ENCODE measurements at places on chromosomes 16 and 17.
A peak's percentile ranks its signal among the peaks of the same experiment; 100 is the strongest.

GRCh38 chr17:65561452-65562205 is at the start of gene AXIN2:
TSS of gene AXIN2 (minus strand) at chr17:65561648. CDS start at chr17:65558620, 3,028 bp downstream.
- peak; percentile 94 for DNase-seq

DNA sequence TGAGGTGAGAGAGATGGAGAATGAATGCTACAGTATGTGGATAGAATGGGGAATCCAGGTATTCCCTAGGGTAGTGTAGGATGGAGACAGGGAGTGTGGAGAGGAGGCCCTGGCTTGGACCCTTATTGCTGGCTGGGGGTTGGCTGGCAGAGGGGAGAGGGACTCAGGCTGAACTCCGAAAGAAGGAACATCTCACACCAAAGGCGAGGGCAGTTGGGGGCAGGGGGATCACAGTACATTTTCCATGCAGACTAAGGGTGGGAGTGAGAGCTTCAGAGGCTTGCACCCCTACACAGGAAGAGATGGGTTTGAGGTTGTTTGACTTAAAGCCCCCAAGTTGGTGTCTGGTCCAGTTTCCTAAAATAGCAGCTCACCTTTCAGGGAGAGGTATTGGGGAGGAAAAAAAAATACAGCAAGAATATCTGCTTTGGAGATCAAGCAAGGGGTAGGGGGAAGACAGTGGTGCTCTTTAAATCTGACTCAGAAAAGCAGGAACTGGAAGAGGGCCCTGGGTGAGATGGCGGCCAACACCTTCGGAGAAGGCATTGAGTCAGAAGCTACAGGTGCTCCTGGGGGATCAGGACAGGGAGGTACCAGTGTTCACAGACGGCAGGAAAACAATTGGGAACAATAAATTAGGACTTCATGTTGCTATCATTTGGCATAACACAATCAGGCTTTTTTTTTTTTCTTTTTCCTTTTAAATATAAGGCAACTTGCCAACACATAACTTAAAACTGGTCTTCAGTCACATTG is 12.4 kb downstream of the TRAF4 start:
- no peak for DNase-seq

DNA sequence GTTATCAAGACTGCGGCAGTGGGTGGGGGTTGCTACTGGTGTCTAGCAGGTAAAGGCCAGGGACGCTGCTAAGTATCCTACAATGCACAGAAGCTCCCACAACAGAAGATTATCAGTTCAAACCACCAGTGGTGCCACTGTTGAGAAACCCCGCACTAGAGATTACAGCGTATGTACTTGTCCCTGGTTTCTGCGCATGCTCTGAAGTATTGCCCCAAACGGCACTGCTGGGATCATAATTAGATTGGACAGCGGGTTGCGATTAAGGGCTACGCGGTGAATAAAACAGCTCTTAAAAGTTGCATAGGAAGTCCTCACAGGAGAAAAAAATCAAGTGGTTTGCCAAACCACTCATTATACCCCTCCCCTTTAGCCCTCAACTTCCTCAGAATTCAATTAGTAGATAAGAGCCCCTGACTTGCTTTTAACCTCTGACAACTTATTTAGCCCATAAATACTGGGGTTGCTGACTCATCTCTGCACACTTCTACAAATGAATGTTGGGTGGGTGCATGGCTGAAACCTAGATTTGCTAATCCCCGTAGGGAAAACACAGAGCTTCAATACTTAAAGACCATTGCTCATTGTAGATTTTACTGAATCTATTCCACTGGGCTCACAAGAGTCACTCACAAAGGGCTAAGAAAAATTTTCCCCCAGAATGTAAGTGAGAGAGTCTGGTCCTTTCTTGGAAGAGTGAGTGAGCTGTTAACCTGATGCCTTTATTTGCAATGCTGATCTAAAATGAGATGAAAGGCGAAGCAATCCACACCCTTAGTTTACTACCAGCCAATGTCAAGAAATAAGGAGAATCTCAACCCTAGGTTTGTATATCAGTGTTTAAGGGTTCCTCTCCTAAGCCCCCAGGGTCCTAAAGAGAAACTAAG is 91.8 kb downstream of the RGS9 start:
- peak; percentile 74 for DNase-seq

DNA sequence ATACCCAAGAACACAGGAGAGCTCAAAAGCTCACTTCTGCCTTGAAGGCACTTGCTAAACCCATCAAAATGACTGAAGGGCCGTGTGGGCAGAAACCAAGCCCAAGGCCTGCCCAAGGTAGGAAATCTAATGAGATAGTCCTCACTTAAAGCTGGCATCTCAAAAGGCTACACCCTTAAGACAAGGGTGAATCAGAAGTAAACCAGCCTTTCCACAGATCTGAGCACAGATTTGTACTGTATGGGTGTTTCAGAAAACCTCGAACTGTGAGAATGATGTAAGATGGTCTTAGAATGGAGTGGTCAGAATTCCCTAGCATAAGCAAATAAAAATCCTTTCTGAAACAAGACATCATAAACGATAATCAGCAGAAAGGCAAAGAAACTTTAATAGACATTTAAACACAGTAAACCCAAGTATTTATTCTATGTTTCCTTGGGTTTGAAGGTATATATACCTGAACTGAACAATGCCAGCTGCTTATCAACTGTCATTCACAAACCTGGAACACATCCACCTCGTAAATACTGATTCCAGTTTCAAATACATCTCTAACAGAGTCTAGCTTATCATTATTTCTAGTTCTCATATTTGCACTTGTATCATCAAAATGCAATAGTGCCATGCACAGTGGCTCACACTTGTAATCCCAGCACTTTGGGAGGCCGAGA is 37.8 kb downstream of the GLG1 start:
- DNase-seq: peak; percentile 26

DNA sequence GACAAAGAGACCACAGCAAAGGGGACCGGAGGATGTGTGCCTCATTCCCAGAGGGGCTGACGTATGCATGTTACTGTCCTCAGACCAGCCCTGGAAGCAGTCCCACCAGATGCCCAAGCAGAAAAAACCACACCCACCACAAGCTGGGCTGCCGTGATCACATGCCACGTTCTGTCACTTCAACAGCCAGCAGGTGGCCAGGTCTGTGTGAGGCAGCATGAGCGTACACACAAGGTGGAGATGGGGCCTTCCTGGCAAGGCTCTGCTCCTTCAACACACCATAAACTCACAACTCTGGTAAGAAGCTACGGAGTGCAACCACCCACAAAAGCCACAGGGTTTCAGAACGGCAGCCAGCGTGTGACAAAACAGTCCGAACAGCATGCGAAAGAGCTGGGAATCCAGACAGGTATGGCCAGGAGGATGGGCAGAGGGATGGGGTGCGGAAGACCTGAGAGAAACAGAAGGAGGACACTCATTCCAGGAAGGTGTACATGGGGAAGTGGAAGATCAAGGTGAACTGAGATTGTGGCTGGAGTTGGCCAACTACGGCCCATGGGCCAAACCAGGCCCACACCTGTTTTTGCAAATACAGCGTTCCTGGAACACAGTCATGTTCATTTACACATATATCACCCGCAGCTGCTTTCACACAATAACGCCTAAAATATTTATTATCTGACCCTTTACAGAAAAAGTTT is 27.9 kb downstream of the MBTPS1 start:
- no peak for DNase-seq

DNA sequence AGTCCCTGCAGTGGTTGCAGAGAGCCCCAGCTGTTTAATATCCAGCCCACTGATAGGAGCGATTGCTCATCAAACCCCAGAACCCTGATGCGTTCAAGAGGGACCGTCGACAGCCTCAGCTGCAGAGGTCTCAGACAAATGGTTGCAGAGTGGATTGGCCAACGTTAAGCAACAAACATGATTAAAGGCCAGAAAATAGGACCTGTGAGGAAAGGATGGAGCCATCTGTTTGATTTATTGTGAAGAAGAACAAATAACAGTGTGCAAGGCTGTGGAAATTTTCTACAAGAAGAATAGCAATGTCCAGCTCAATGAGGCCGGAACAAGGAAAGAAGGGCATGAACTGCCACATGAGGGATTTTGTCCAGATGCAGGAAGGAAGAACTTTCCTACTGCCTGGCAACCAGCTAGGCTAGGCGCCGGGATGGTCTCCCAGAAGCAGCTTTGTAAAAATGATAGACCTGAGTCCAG is 138.4 kb upstream of the DNAH9 start:
- DNase-seq: no peak

- no peak for DNase-seq
These were observed 11.0 kb downstream of the CALB2 start for GRCh38 chr16:71369494-71369893.

GRCh38 chr17:65772989-65773388 is 211.5 kb upstream of the AXIN2 start:
- DNase-seq: no peak

- DNase-seq: peak; percentile 25
These were observed 15.7 kb downstream of the SLC52A1 start for GRCh38 chr17:5019475-5019956.

- no peak for DNase-seq
These were observed 93.0 kb downstream of the RAP1GAP2 start for GRCh38 chr17:2889256-2889655.

GRCh38 chr16:25693631-25694030 is 1.9 kb downstream of the HS3ST4 start:
- DNase-seq: no peak

GRCh38 chr17:67520252-67520906 is 143.3 kb downstream of the PITPNC1 start:
- DNase-seq: peak; percentile 61

- no peak for DNase-seq
These were observed 1.8 kb upstream of the HOXB4 start for GRCh38 chr17:48579760-48580554.

DNA sequence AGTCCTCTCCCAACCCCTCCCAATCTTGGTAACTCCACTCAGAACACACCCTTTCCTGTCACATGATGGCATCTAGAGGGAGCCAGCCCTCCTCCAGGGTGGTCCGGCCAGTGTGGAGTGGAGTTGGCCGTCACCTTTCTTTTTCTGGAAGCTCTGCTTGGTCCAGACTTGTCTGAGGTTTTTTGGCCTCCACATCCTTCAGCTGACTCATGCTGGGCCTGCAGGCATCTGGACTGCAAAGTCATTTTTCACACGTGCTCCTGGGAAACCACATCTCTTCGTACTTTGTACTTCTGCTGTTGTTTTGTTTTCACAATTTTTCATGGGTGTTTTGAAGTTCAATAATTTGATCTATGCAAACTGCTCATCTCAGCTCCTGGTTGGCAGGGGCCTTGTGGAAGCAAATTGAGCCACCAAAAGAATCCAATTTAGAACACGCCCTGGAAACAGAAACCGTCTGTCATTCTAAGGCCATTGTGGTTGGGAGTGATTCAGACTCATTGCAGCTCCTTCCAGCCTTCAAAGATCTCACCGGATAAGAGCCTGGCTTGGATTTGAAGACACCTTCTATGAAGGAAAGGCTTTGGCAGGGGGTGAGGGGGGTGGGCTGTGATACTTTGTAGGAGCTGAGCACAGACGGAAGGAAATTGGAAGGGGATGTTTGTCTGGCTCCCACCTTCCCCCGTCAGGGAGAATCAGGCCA is 42.4 kb upstream of the NF1 start:
- DNase-seq: peak; percentile 97

DNA sequence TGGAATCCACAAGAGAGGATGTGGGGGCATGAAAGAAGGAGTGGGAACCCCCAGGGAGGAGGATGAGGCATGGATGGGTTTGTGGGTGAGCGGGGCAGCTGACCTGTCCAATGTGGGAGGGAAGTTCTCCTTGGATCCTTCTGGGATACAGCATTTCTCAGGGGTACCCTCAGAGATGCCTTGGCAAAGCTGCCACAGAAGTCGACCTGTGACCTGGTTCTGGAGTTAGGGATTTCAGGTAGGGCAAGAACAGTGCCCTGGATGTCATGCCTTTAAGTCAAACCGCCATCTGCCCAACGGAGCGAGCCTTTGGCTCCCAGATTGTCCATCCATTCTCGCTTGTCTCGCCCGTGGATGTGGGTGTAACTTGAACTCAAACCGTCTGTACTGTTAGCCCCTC is 30.0 kb downstream of the WSCD1 start:
- DNase-seq: no peak

- no peak for DNase-seq
These were observed 443.2 kb downstream of the TOX3 start for GRCh38 chr16:52103791-52104190.
